Activated CD8-positive, alpha-beta memory T cell treated with anti-CD3 and anti-CD28 coated beads for 1 hour (primary cell): ENCODE measurements at places on chromosomes 7 and 10.

GRCh38 chr7:129436335-129436923, 2.2 kb downstream of the STRIP2 start:
- DNase-seq = no peak

GRCh38 chr7:157018328-157018996, 8.0 kb upstream of the MNX1 start:
- DNase-seq = no peak

DNA sequence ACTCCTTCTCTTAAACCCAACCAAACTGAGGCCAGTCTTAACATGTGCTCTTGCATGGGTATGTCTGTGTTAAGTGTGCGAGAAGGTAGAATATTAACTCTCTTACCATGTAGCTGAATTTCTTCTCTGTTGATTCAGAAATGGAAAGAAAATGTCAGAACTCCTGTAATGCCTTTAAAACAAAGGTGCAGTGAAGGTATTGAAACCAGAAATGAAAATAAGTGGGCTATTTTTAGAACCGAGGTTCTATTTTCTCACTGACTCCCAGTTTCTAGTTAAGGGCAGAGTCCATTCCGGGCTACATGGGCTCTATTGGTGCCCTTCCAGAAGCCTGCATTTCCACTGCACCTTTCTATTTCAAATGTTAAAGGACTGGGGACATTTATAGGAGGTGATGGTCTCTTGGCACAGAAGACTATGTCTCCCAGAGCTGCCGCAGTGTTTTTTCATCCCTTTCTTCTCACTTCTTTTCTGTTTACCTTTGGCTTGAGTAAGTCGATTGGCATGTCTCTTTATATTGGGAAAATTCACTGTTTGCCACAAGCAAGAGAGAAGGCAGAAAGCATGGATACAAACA, 174.9 kb downstream of the LRMDA start:
- no peak for DNase-seq

DNA sequence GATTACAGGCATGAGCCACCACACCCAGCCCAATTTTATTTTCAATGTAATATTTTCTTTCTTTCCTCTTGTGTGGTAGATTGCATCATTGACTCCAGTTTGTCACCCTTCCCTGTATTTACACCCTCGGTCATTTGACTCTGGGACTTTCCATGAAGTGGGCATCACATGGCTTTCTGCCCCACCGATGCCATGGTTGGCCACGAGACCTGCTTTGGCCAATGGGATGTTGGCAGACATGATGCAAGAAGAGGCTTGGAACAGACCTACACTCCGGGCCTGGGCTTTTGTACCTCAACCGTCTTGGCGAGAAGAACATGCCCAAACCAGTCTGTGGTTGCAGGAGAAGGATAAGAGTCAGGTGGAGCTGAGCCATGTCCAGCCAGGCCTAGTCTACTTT, 38.8 kb upstream of the CACUL1 start:
- DNase-seq = no peak

DNA sequence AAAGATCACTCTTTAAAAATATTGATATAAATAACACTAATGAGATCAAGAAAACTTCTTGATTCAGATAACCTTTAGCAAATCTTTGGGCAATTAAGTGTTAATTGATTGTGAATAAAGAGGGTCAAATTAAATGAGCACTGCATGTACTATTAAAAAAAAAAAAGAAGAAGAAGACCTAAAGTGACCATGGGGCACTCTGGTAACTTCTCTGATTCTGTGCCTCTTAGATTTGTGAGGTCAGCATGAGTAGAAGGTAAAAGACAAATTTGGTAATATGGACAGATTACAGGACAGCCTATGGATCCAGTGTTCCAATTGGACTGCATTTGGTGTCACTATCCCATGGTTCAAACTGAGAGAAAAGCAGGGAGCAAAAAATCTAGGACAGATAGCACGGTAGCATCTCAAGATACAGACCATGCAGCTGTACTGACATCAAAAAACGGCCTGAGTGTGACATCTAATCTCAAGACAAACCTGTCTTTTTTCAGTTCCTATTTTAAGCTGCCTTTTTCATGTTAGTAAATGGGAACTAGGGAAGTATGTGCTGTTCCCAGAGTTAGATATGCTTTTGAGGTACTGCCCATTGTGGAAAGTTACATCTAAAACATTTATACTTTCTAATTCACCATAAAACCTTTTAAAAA, 128.0 kb downstream of the KCND2 start:
- DNase-seq = no peak

DNA sequence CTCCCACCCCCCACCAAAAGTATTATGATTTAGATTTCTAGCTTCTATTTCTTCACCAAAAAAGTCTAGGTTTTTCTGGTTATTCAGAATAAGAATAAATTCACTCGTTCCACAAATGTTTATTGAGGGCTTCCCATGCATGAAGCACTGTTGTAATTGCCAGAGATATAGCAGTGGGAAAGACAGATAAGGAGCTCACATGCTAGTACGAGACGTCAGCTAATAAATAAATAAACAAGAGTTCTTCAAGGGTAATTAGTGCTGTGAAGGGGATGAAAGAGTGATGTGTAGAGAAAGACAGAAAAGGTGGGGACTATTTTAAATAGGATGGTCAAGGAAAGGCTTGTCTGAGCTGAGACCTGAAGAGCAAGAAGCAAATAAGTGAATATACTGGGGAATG, 38.1 kb upstream of the SEPTIN7 start:
- no peak for DNase-seq

DNA sequence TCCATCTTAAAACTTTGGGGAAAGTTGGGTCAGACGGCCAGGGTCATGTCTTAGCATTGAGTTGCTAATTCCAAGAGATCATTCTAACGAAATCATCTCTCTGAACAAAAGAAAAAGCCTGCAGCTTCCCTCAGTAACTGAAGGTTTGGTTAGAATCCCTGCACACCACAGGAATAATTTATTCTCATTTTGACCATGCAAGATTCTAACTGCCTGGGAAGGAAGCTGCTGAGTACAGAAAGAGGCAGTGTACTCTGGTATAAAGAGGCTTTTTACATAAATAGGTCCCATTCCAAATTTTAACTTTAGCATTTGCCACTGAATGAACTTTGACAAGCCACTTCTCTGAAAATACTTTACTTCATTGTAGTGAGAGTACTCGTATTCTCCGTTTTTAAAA, 76.9 kb upstream of the RSBN1L start:
- no peak for DNase-seq

GRCh38 chr10:78907551-78908211, 161.1 kb upstream of the ZMIZ1 start:
- no peak for DNase-seq

DNA sequence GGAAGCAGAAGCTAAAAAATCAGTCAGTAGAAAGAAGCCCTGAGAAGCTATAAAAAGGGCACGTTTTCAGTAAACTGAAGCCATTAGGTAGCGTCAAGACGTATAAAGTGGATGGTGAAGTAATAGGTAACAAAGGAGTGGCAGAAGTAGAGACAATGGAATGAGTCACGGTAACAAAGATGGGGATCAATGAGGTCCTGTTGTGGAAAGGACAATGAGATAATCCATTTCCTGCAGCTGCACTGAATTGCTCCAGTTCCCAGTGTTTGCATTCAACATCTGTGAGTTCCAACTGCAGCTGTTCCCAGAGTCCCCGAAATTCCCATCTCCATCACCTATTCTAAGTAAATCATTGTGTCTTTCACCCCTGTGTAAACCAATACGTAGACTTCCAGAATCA, 4.8 kb upstream of the HYCC1 start:
- no peak for DNase-seq

- no peak for DNase-seq
These were observed 230.4 kb downstream of the TNS3 start for GRCh38 chr7:47351233-47352154.

DNA sequence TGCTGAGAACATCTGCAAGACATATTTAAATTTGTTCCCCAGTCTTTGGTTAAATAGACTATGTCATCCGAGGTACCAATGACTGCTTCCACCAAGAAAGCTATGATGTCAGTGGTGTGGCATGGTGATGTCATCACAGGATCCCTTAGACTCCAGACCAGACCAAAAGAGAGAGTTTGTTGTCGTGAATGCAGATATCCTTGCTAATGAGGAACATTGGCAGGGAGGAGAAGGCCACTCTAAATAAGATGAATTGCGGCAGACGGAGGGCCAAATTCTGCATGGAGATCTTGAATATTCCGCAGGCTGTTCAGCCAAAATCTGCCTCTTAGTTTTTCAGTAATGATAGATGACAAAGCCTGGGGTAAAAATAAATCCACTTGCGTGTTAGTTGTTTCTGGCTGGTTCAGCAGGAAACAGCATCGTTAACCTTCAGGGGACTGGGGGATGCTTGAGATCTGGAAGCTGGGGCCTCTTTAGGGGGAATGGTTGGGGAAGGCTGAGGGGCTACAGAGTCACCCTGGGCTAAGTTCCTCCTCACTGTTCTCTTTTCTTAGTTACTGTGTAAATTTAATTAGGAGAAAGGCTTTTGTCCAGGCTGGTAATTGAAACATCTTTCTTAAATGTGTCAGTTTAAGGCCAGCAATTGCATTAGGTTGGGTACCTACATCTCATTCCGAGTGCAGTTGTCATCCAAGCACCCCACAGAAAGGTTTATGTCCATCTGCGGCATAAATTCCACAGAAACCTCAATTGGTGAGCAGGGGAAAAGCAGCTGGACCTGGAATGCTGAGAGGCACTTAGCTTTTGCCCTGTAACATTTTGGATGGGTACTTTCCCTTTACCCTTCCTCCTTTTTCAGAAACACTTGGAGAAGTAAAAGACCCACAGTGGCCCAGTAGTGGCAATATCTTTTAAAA, 11.6 kb upstream of the CAMK1D start:
- no peak for DNase-seq

DNA sequence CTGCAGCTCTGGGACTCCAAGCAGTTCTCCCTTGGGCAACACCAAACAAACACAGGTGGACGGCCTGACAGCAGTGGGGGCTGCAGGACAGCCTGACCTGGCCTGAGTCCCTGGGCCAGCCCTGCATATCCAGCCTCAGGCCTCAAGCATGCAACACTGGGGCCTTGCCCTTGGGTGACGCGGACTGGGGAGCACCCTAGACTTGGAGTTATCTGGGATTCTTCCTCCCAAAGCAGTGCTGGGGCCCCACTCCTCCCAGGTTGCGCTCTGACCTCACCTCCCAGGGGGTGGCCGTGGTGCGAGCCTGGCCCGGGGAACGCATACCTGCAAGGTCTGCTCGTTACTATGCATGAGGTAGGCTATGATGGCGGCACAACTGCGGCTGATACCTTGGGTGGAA, 6.2 kb upstream of the TMEM120A start:
- no peak for DNase-seq

DNA sequence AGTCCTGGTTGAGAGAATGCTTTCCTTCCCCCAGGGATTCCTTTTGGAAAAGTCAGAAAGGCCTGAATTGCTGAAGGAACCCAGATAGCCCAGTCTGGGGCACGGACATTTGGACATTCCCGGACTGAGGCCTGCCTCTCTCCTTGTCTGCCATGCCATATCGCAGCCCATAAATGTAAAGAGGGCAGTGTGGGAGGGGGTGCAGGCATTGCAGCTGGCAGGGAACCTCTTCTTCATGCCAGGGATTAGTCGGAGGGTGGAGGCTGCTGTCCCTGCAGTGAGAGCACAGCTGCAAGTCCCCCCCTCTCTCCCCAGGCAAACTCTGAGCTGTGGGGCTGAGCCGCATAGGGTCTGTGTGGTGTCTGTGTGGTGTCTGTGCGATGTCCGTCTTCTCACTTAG, 486.0 kb upstream of the MKI67 start:
- no peak for DNase-seq

DNA sequence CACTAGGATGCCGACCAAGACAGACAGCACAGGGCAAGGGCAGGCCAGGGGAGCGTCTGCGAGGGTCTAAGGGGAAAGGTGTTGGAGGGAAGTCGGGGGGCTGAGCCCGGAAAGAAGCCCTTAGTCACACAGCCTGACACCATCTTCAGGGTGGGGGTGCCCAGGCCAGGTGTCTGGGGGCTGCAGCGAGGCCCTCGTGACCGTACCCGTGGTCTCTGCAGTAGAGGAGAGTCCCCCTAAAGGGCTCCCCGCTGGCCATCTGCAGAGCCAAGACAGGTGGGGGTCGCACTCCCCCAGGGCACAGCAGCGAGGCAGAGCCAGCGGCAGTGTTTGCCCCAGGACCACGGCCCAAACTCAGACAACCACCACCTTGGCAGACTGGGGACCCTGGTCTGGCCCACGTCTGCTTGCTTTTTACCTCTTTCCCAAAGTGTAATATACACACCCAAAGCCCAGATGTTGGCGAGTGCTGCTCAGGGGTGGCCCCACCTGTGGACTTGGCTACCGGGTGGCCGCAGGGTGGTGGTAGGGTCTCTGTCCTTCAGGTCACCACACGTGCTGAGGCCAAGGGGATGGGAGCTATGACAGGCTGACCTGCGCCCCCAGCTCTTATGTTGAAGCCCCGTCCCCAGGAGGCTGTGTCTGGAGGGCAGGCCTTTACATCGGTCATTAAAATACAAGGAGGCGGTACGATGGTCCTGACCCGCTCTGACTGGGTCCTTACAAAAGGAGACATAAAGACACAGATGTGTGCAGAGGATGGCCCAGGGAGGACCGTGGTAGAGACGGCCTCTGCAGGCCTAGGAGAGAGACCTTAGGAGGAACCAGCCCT, 107.4 kb downstream of the DNAJB6 start:
- DNase-seq = no peak

GRCh38 chr7:155509359-155509724, 37.0 kb downstream of the CNPY1 start:
- DNase-seq = no peak

- DNase-seq = no peak
These were observed 196.3 kb downstream of the JCAD start for GRCh38 chr10:29862923-29863614.

GRCh38 chr10:83769281-83769820, 370.0 kb upstream of the GHITM start:
- DNase-seq = no peak

- no peak for DNase-seq
These were observed 188.0 kb downstream of the GRID1 start for GRCh38 chr10:86178401-86179152.

- no peak for DNase-seq
These were observed 880.2 kb upstream of the AUTS2 start for GRCh38 chr7:68718097-68718551.

- DNase-seq = no peak
These were observed 885 bp upstream of the NKX1-2 start for GRCh38 chr10:124450783-124451057.

DNA sequence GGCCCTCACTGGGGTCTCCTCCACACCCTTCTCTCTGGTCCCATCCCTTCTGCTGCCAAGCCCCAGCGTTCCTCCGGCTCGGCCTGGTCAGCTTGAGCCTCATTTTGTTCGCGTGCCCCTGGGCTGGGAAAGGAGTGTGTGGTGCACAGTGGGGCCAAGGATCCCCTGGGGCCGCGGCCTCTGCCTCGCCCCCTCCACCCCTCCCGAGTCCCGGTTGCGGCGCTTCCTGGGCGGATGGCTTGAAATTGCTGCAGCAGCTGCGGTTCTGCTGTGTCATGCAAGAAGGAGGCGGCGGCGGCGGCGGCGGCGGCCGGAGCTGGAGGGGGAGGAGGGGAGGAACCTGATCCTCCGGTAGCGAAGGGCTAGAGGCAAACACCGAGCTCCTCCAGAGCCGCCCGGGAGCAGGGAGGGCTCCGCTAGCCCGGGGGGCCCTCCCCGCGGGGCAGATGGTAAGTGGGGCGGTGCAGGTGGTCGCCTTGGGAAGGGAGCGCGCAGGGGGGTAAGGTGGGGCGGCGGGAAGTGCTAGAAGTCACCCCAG, 217.8 kb upstream of the MKLN1 start:
- DNase-seq = no peak
